Neural crest cell (in vitro differentiated cells): ENCODE measurements at places on chromosomes 16 and 17.

- DNase-seq, result no peak
These were observed 1568.1 kb upstream of the GOT2 start for GRCh38 chr16:60302261-60302660.

GRCh38 chr17:17706140-17707060 lies 25.1 kb downstream of the RAI1 start:
- DNase-seq, result no peak

GRCh38 chr17:549177-550040 lies 165.2 kb downstream of the VPS53 start:
- DNase-seq, result no peak

GRCh38 chr16:73113336-73113735 lies 65.4 kb upstream of the ZFHX3 start:
- DNase-seq, result no peak

DNA sequence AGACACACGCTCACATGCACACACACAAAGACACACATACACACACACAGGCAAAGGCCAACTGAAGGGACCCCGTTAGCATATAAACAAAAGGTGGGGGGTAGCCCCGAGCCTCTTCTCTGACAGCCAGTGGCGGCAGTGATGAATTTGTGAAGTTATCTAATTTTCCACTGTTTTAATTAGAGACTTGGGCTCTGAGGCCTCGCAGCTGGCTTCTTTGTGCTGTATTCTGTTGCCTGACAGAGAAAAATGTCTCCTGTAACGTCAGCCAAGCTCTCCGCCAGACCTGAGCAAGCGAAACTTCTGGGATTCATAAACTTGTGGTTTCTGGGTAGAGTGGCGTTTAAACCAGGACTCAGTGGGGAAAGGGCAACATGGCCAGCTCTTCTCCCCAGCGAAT lies 113.9 kb upstream of the FOXF1 start:
- DNase-seq, result no peak

GRCh38 chr17:17303847-17304490 lies 796 bp downstream of the NT5M start:
- no peak for DNase-seq

- no peak for DNase-seq
These were observed 84.8 kb upstream of the TNRC6C start for GRCh38 chr17:77873500-77874302.

DNA sequence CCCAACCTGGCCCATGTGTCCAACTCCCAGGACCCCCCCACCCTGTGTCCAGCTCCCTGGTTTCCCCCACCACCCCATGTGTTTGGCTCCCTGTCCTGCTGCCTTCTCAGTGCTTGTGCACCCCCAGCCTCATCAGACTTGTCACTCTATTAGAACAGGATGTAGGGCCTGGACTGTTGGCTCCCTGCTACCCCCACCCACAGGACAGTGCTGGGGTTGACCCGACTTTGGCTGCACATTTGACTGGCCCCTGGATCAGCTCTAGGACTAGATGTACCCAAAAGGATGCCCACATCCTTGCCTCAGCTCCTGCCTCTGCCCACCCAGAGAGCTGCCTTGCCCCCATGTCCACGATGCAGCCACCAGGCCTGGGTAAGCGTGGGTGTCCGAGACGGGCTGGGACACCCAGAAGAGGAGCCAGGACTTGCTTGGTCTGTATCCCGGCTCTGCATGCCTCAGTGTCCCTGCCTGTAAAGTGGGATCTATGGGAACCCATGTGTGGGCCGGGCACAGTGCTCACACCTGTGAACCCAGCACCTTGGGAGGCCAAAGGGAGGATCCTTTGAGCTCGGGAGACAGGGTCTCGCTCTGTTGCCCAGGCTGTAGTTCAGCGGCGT lies 1.5 kb upstream of the CCDC57 start:
- no peak for DNase-seq

- no peak for DNase-seq
These were observed 617.7 kb upstream of the CDH11 start for GRCh38 chr16:65739518-65739917.

DNA sequence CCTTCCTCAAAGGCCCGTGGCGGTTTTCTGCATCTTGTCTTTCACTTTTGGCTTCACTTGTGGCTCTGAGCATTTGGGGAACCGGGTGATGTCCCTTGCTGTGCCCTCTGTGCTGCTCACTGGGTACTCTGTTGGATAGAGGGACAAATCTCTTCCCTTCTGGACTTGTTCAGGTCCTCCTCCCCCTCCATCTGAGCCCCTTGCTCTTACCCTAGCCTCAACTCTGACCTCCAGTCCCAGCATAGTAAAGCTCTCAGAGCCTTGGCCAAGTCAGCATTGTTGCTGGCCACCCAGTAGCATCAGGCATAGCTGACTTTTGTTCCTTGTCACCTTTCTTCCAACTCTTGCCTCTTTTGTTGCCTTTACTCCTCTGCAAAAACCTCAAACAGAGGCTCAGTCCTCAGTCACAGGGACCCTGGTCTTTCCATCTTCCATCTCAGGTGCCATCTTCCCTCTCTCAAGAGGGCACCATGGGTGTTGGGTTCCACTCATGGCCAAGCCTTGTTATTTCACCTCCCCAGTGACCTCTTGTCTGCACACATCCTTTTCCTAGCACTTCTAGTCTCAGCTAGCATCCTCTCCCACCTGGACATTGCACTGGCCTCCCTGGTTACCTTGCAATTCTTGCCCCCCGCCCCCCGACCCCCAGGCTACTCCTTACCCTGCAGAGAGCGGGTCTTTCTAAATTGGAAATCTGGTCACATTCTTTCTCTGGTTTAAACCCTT lies 393 bp upstream of the PSMB10 start:
- no peak for DNase-seq

DNA sequence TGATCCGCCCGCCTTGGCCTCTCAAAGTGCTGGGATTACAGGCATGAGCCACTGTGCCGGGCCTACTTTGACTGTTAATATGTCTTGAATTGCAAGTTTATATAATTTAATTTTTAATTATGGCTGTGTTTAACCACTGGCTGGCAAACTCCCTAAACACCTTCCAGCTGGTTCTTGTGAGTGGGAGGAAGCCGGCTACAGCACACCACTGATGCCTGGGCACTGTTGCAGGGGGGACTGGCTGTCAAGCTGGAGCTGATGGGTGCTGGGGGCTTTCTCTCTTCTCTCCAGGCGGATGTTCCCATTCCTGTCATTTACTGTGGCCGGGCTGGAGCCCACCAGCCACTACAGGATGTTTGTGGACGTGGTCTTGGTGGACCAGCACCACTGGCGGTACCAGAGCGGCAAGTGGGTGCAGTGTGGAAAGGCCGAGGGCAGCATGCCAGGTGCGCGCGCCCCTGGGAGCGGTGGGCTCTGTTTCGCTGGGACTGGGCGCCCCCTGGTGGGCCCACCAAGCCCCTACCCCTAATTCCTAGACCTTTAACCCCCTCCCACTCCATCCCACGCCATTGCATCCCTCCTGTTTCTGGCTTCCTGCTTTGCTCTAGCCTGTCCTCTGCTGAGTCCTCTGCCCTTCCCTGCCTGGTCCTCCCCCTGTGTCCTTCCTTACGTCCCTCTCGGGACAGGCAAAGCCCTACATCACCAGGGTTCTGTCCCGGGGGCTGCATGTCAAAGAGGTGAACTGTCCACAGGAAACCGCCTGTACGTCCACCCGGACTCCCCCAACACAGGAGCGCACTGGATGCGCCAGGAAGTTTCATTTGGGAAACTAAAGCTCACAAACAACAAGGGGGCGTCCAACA lies 9.5 kb downstream of the TBX21 start:
- peak; percentile 57 for DNase-seq

DNA sequence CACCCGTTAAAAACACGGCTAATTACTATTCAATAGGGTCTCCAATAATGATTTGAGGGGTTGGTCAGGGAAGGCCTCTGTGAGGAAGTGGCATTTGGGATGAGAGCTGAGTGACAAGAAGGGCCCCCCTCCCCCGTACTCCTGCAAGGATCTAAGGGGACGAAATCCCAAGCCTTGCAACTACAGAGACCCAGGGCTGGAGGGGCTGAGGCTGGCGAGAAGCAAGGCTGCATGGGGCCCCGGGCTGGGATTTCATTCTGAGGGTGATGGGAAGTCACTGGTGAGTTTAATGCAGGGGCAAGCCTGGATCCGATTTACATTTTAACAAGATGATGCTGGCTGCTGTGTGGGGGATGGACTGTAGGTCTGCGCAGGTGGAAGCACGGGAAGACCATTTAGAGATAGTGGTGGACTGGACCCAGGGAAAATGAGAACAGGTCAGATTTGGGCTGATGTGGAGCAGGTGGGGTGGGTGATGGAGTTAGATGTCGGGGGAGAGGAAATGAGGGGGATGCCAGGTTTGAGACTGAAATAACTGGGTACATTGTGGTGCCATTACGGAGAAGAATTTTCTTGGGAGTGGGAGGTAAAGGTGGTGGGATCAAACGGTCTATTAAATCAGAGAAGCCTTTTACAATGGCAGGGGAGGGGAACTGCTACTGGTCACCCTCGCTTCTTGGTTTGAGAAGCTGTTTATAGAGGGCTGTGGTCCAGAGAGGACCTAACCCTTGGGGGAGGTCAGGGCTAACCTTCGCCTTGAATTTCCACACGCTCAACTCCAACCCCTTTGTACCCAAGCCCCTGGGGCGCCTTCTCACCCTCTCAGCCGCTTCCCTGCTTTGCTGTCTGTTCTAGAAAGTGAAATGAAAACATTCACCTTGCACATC lies 932 bp upstream of the MYBBP1A start:
- no peak for DNase-seq

DNA sequence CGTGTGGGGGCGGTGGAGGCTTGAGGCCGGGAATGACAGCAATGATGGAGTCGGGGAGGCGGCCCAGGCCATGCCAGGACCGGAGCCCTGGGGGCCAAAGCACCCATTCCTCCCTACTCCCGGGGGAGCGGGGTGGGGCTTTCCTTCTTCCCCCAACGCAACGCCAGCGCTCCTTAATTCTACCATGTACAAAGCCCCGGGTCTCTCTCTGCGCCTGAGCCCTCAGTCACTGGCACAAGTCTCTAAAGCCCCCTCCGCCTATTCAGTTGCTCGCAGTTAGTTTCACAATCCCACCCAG lies 245 bp upstream of the RNF227 start:
- no peak for DNase-seq

GRCh38 chr16:87056083-87056482 lies 261.1 kb downstream of the C16orf95 start:
- no peak for DNase-seq

DNA sequence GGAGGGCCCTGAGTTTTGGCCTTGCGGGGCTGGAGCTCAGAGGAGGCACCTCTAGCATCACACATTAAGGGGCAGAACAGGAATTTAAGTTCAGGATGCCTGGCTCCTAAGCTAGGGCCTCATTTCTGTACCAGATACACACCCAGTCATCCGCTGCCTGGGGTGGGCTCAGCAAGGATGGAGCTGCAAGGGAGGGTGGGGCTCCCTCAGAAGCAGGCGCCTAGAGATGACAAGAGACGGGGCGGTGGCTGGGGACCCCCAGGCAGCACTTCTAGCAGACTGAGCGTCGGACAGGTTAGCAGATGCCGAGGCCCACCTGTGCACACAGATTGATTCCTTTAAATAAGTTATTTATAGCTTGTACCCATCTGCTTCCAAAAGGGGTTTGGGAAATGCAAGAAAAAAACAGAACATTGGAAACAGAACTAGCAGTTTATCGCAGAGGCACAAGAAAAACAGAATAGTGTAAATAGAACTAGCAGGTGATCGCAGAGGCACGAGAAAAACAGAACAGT lies 47.6 kb upstream of the CBFA2T3 start:
- no peak for DNase-seq

DNA sequence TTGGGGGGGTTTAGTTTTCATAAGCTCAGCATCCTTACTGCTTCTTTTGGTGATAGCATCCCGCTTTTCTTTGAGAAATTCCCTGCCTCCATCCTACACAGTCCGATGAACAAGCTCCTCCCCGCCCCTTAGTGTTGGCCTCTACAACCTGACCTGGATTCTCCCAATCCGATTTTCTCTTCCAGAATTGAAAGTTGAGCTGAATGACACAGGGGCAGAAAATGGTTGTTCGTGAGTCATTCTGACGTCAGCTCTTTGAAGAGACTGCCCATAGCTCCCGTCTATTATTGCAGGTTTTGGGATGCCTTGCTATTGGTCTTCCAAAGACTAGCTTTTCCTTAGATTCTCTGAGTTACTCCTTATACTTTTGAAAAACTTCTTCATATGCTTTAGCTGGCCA lies 279.7 kb downstream of the SLC39A11 start:
- no peak for DNase-seq

DNA sequence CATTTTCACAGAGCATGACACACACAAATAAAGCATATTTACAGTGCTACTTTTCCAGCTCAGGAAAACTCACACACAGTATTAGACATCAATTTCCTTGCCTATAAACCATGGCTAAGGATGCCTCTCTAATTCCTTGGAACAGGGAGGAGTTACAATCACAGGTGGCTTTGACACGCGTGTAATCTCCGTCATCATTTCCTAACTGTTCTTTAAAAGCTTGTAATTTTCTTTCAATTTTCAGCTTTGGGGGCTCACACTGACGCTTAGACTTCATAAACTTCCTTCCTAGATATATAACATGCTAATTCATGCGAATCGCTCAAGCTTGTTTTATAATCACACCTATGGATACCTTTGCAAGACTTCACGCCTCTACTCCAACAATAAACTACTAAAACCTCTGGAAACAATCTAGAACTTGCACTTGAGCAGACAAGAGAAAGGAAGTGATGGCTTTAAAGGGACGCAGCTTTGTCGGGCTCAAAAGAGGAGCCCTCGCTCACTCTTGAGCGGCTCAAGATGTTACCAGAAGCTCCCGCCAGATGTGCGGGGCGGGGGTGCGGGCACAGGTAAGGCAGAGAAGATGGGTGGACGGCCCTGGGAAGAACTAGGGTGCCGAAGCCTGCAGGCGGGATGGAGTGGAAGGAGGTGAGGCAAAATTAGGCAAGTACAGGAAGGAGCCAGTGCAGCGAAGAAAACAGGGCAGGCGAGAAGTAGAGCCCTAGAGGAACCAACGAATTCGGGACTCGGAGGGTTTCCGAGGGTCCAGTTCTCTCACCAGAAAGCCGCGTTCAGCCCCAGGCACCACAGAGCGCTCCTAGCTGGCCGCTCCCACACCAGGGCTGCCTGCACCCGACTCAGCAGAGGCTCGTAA lies 631 bp downstream of the RETREG3 start:
- peak; percentile 14 for DNase-seq

- no peak for DNase-seq
These were observed 141.1 kb upstream of the HS3ST4 start for GRCh38 chr16:25550647-25551046.

DNA sequence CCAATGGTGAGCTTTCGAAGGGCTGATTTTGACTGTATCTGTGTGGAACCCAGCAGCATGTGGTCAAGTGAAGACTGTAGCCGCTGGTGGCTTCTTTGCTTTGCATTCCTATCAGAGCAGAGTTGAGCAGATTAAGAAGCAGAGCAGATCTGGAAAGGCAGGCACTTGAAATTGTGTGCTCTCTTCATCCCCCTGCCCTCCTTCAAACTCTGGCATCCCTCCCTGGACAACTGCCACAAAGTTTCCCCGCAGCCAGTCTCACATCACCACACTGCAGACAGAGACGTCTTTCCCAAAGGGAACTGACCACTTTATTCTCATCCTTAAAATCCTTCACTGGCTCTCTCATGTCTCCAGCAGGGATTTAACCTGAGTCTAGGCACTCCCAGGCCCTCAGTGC lies 237.1 kb upstream of the DYNLRB2 start:
- DNase-seq, result no peak

GRCh38 chr16:84836234-84836647 lies 16.5 kb downstream of the CRISPLD2 start:
- no peak for DNase-seq
